Activated CD4-positive, alpha-beta T cell treated with anti-CD3 and anti-CD28 coated beads, Interleukin-2, amount 50 U/mL, for 4 hours (primary cell): ENCODE measurements at places on chromosomes 5 and 9.

DNA sequence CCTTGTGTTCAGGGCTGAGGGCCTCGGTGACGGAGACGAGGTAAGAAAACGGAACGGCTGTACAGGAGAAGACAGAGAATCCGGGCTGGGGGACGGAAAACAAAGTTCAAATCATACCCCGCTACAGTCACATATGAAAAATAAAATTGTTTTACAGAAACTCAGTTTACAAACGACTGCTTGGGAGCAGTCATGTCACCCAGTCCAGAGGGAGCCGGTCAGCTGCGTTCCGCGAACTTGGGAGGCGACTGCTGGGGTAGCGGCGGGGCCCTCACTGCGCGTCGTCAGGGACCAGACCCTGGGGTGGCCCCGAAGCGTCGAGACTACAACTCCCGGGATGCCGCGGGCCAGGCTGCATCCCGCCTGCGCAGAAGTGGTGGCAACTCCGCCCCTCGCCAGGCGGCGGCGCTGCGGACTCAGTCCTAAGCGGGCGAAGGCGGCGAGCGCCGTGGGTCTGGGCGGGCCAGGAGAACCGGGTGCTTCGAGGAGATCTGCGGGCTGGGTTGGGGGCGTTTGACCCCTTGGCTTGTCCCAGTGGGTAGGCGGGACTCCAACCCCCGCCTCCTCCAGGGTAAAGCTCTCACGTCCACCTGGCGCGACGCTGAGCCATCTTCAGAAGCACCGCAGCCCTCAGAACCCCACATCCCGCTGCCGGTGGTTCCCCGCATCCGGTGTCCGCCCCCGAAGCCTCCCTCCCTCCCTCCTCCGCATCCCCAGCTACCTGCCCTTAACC lies 4.0 kb downstream of the SIT1 start:
- peak; percentile 89 for DNase-seq

DNA sequence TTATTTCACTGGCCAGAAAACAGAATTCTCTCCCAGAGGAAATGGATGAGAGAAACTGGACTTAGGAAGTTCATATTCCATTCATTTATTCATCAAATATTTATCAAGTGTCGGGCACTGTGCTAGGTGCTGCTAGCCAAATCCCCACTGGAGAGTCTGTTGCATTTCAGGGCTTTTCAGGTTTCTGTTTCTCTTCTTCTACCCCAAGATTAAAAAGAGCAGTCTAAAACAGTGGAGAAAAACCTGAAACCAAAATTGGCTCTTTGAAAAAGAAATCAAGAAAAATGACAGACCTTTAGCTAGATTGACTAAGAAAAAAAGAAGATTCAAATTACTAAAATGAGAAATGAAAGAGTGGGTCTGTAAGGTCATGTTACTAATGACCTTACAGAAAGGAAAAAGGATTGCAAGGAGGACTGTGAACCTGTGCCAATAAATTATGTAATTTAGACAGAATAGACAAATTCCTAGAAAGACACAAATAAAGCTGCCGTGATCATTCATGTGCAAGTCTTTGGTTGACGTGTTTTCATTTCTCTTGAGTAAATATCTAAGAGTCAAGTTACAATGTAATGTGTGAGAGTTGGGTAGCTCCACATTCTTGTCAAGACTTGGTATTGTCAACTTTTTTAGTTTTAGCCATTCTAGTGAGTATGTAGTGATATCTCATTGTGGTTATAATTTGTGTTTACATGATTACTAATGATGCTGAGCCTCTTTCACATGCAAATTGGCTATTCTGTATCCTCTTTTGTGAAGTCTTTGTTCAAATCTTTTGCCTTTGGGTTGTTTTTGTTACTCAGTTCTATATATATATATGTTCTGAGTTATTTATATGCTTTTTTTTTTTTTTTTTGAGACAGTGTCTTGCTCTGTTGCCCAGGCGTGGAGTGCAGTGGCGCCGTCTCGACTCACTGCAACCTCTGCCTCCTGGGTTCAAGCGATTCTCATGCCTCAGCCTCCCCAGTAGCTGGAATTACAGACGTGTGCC lies 23.7 kb downstream of the SNX30 start:
- DNase-seq, result no peak

DNA sequence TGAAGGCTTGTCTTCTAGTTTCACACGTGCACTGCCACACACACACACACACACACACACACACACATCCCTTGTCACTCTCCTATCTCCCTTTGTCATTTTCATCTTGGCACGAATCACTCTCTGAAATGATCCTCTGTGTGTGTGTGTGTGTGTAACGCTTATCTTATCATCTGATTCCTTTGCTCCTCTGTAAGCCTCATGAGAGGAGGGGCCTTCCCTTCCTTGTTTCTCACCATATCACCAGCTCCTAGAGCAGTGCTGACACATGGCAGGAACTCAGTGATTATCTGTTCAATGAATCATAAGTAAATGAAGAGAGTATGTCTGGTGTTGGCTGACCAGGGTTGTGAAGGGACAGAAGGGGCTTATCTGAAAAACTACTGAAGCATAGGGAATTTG lies 53.3 kb downstream of the PDE4D start:
- no peak for DNase-seq

GRCh38 chr9:34335376-34335775 lies 6.0 kb downstream of the NUDT2 start:
- no peak for DNase-seq

DNA sequence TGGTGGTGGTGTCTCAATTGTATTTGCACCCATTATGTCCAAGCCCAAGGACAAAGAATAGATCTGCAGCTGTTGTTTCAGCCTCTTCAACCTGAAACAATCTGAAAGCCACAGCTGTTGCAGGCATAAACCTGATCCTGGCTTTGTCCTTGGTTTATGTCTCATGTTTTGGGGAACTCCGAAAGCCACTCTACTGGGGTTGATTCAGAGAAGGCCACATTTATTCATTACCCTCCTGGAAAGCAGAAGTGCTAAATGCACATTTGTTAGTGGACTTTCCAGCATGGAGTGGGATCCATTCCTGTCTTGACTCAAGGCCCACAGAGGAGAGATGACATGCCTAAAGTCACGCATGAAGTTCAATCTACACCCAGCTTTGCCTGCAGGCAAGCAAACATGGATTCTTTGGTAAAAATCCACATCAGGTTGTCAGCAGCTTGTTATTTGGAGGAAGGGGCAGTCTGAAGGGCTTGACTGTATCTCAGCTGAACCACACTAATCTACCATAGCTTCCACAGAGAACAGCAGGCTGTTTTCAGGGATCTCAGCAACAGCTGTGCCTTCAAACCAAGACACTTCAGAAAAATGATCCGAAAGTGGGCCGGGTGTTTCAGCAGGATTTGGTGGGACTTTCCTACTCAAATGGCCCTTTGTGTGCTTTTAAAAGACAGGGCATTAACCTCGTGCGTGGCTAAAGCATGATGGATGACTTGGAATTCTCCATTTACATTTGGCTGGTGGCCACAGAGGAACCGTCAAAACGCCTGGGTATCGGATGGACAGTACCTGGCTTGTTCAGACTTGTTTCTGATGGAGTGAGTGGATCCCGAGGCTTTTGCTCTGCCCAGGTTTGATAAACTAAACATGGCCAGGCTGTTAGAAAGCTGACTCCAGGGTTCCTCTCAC lies 36.2 kb upstream of the ADAM19 start:
- DNase-seq, result no peak

DNA sequence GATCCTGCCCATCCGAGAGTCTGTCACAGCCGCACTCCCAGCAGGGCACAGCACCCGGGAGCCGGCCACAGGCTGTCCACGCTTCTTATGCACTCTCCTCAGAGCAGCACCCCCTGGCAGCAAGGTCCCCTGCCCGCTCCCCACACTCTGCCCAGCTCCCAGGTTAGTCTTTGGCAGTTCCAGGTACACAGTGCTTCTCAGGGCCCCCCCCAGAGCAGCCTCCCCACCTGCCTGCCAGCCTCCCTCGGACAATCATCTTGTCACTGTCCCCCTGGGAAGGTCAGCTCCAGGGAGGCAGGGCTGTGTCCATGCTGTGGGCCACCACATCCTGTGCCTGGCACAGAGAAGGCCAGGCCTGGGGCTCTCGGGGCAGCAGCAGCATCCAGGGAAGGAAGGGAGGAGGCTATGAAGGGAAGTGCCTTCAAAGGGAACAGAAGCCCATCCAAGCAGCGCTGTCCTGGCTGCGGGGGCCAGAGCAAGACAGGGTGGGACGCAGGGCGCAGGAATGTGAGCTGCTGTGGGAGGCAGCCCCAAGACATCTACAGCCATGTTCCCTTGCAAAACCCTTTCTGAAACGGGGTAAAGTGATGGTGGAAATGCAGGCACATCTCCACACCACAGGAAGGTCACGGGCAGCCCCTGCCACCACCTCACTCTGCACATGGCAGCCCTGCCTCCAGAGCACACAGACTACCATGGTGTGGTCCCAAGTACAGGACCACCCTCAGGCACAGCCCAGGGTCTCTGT lies 68.6 kb upstream of the ADAMTS2 start:
- no peak for DNase-seq

DNA sequence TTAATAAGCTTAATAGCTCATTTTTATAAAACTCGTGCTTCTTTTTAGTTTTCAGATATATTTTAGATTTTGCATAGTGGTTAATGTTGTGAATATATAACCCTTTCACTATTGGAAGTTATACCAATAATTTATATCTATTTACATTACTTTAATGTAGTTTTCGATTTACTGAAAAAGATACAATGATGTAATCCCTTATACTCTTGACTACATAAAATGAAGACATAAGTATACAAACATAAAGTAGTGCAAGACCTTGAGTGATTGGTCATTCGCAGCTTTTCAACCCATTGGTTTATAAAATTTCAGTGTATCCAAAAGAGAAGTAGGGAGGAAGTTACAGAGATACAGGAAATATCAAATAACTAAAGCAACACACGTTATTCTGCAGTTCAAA lies 84.3 kb upstream of the GRHPR start:
- no peak for DNase-seq

- DNase-seq, result no peak
Measured at GRCh38 chr9:133333566-133333965, 2.4 kb downstream of the SURF6 start.

GRCh38 chr5:121138495-121138907 lies 674.4 kb downstream of the PRR16 start:
- no peak for DNase-seq

GRCh38 chr5:84961193-84961592 lies 576.5 kb upstream of the EDIL3 start:
- DNase-seq, result no peak

GRCh38 chr5:118604106-118604505 lies 384.2 kb downstream of the DTWD2 start:
- no peak for DNase-seq

- no peak for DNase-seq
Measured at GRCh38 chr5:1131191-1131621, 19.3 kb upstream of the SLC12A7 start.

DNA sequence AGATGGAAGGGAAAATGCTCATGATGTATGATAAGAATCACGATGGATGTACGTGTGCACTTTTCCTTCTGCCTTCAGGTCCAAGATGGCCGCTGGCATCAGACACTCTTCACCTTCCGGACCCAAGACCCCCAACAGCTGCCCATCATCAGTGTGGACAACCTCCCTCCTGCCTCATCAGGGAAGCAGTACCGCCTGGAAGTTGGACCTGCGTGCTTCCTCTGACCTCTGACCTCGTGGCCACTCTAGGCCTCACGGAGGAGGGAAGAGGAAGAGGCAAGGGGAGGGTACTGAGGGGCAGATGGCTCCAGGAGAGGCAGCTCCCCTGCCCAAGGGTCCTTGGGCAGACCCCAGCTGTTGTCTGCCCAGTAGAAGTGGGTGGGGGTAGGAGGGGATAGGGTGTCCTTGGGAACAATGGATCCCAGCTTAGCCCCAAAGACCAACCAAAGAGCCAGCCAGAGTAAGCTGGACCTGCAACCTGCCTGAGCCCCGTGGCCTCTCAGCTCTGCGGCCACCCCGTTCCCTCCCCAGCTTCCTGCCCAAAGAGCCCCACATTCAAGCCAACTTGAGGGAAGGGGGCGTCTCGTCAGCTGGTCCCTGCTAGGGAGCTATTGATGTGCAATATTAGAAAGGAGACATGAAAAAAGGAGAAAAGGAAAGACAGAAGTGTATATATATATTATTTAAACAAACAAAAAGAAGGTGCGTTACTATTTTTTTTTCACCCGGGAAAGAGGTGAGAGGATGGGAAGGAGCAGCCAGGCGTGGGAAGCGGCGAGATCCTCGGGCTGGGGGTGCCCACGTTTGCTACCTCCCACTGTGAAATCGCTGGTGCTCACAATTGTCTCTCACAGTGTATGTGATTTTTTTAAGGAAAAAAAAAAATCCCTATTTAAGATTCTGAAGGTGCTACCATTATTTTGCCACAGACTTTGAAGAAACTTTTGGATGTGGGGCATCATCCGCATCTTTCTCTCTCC lies 12.1 kb upstream of the ORM1 start:
- no peak for DNase-seq

DNA sequence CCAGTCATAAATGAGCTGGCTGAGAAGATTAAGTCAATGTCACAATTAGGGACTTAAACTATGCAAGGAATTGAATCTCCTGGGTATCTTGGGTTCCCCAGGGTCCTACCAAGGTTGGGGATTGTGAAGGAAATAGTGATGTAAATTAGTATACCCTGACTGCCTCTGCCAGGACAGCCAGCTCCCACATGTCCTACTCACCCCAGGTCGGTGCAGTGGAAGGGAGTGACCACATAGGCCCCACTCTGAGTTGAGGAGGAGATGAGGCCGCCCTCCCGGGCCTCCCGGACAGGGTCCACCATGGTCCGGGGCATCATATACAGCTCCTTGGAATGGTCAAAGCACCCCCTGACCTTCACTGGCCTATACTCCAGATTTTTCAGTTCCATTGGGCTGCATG lies 2.7 kb downstream of the SURF1 start:
- DNase-seq, result no peak

GRCh38 chr5:136149891-136150290 lies 17.2 kb downstream of the SMAD5 start:
- no peak for DNase-seq

DNA sequence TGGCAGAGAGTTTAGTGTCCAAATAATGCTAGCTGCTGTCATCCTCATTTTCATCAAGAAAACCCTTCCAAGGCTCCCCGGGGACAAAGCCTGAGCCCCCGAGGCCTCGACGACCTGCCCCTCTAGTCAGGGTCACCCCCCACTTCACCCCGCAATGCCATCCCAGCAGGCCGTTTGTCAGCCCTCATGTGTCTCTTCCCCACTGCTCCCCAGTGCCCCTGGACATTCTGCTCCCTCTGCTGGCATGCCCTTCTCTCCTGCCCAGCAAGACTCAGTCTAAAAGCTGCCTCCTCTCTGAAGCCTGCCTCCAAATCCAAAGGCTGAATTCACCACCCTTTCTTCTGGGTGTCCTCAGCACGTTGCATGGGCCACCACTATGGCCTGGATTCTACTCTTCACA lies 59.3 kb downstream of the PAX5 start:
- DNase-seq, result no peak

- no peak for DNase-seq
Measured at GRCh38 chr9:37032713-37033112, 1.4 kb downstream of the PAX5 start.

DNA sequence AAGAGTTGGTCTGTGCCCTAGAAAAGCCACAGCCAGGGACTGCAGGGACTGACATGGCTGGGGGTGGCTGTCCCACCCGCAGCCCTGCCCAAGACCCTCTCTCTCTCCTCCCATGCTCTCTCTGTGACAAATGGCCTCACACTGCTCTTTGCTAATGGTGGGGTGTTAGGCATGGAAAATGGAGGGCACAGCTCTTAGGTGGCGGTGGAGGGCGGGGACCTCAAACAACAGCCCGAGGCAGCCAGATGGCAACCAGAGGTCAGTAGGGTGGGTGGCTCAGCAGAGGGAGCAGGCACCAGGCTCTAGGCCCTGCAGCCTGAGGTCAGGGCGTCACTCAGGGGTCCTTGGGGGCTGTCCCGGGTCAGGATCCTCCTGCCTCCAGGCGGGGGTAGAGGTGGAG lies 73.9 kb upstream of the DAB2IP start:
- DNase-seq, result no peak

GRCh38 chr9:99356512-99356971 lies 134.5 kb downstream of the SEC61B start:
- DNase-seq, result no peak
